Stimulated activated CD4-positive, alpha-beta T cell treated with anti-CD3 and anti-CD28 coated beads, Interleukin-1b, Interleukin-23, amount 100 ng/mL, for 48 hours (primary cell): ENCODE measurements at places on chromosomes 12 and 14.

DNA sequence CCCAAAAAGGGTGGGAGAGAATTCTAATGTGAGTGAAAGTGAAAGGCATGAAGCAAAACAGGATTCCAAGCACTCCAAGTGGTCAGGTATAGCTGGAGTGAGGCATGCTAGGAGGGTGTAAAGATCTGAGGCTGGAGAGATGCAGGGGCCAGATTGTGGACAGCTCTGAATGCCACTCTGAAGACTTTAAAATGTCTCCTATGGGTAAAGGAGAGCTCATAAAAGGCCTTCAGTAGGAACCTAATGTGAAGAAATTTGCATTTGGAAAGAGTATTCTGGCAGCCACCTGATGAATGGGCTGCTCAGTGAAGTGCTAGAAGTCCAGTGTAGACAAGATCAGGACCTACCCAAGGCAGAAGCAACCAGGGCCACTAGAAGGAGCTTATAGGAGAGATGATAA lies 68.9 kb downstream of the DNAI7 start:
- DNase-seq, result no peak

DNA sequence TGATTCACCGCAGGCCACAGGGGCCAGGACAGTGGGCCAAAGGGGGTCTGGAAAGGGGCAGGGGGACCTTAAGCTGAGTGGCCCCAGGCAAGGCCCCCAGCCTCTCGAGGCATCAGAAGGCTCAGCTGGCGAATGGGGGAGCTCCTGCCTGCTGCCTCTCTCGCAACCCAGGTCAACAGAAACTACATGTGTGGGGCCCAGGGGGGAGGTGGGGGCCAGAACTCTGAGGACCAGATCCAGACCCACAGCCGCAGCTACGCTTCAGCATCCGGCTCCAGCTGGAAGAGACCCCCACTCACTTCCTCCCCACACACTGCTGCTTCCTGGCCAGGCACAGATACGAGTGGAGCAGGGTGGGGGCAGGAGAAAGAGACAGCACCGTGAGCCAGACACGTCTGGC lies 46.5 kb downstream of the NCOR2 start:
- DNase-seq, result no peak

- no peak for DNase-seq
Observed at GRCh38 chr12:69348162-69348938, at the start of gene LYZ. TSS of gene LYZ (plus strand) at chr12:69348381. CDS start at chr12:69348409, 28 bp downstream.

GRCh38 chr12:1828856-1829255 lies 8.5 kb downstream of the LRTM2 start:
- no peak for DNase-seq

GRCh38 chr14:93121030-93121834 lies 5.5 kb upstream of the ITPK1 start:
- no peak for DNase-seq

GRCh38 chr14:90986510-90986909 lies 73.9 kb downstream of the RPS6KA5 start:
- no peak for DNase-seq

GRCh38 chr14:62905566-62905965 lies 139.7 kb downstream of the KCNH5 start:
- DNase-seq, result no peak

DNA sequence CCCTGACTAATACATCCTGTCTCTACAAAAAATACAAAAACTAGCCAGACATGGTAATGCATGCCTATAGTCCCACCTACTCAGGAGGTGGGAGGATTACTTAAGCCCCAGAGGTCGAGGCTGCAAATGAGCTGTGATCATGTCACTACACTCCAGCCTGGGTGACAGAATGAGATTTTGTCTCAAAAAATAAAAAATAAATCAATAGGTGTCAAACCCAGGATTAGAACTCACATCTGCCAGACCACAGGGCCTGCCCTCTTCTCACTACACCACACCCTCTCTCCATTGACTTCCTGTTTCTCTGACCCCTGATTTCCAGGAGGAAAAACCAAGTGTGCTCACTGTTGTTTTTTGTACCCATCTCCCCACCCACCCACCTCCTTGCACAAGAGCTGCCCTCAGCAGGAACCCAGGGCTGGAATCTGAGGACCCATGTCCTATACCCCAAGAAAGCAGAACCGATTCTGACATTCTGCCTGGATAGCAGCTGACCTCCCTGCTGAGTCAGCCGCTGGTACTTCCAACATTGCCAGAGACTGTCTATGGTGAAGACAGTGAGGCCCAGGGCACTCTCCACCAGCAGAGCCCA lies 6.2 kb downstream of the CMKLR1 start:
- DNase-seq, result no peak
